Stimulated activated CD4-positive, alpha-beta T cell treated with anti-CD3 and anti-CD28 coated beads, Interleukin-1b, Interleukin-23, amount 100 ng/mL, for 1 hour (primary cell): ENCODE measurements at places on chromosomes 6 and 20.

- DNase-seq = no peak
Observed at GRCh38 chr6:31943742-31944141, 2.2 kb upstream of the CFB start.

DNA sequence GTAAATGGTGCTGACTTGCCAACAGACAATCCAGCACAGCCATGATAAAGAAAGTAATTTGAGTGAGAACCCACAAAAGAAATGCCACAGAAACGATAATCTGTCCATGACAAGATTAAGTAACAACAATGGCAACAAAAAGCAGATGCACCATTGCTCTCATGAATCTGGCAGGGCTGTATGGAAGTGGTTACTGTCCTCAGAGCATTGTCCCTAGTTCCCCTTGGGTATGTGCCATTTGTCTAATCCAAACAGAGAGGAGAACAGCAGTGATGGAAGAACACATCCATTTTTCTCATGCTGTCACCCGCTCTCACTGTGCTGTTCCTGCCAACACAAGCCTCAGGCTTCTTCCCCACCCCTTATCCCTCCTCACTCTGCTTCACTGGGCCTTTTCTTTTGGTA, 65.8 kb downstream of the REV3L start:
- no peak for DNase-seq

GRCh38 chr20:36908603-36909002, 32.7 kb downstream of the TLDC2 start:
- DNase-seq = no peak

DNA sequence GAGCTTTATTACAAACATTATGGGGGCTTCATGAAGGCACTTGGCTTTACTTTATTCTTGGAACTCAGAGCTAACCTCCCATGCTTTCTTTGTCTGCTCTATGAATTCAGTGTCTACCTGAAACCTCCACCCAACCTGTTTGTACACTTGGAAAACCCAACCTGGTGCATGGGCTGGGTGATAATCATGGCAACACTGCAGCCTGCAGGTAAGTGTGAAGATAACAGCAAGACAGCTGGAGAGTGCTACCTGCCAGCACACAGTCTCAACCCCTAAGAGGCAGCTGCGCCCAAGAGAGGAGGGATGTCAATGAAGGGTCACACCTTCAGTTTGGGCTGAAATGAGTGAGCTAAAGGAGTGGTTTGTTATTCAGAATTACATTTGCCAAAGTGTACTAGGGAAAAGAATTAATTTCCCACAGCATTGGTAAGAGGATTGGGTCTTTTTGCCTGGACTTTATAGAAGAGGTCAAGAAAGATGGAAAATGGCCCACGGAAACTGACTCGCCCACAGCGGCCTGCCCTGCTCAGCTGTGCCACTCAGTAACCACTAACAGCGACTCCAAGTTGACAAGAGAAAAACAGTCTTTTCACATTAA, 24.4 kb downstream of the FOXQ1 start:
- no peak for DNase-seq

GRCh38 chr20:35616465-35617396, 1.1 kb downstream of the SPAG4 start:
- no peak for DNase-seq

DNA sequence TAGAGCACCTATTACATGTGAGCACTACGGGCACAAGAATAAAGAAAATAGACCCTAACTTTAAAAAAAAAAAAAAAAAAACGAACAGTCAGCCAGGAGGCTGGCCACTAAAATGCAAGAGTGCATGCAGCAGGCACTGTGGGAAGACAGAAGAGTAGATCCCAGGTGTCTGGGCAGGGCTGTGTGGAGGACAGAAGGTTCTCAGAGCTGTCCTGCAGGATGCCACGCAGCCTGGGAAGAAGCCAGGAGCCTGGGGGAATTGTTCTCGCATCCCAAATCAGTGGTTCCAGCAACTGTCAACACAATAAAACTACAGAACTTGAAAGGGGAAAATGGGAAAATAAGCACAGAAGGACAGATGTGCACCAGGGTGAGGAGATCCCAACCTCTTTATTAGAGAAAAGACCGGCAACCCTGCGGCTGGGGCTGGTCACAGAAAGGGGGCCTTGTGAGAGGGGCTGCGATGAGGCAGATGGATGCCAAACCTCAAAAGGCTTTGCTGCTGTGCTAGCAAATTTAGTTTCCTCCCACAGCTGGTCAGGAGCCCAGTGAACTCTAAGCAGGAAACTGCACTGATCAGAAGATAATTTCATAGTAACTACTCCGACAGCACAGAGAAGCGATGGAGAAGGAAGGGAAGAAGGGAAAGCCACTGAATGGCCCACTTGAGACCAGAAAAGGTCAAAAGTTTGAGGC, 30.9 kb downstream of the MAP3K5 start:
- no peak for DNase-seq

DNA sequence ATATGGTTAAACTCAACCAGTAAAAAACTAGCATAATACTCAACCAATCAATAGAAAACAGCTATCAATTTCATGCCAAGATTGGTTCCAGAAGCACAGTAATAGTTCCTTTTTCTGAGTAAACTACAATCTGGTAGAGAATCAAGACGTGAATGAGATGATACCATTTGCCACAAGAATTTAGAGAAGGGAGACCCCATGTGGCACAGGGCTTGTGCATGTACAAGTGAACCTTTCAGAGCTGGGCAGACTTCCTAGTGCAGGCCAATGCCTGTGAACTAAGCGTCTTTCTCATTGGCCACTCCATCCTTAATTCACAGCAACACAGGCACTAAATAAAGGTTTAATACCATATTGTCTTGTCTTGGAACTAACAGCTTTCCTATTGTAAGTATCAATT, 213.5 kb downstream of the RFPL4B start:
- DNase-seq = no peak
